Neuronal stem cell (in vitro differentiated cells): ENCODE measurements at places on chromosomes 6 and 20.

DNA sequence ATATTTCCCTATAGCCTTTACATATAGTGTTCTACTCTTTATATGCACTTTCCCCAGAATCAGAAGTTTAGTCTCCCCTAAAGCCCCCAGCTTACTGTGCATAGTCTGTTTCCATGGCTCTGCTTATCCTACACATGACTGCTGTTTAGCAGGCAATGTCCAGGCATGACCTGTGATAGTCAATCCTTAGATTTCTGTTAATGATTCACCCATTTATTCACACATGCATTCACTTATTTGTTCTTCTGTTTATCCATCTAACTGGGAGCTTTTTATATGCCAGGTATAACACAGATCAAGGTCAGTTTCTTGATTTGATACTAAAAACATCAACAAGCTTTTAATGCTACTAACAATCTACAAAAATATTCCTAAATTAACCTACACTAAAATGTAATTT lies 300.8 kb downstream of the PHF3 start:
- no peaks in the 10 kb centered on the region for H3K36me3 ChIP-seq
- no peaks in the 10 kb centered on the region for H3K27me3 ChIP-seq
- H3K27ac ChIP-seq: no peak overlapping the region
- H3K4me3 ChIP-seq: no peak overlapping the region
- H3K4me1 ChIP-seq: no peaks in the 10 kb centered on the region

DNA sequence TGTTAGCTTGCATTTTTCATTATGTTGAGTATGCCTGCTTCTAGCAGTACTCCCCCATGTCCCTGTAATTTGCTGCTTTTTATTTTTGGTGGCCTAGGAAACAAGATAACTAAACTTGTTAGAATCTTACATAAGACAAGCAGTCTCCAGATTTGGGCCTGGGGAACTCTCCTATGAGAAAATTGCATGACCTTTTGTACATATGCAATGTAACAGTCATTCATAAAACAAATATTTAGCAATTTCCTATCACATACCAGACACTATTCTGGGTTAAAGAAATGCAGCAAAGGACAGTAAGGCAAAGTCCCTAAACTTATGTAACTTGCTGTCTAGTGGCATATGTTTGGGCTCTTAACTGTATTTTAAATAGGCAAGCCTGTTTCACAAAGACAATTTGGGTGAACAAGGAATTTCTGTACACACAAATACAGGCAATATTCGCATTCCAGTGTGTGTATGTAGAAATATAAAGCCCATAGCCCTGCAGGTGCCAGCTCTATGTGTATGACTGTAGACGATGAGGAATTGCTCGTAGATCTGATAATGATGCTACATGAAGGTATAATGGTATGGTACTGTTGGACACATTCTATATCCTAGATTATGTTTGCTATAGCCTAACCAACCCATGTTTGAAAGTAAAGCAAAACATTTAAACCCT lies 305.2 kb upstream of the CITED2 start:
- H3K27ac ChIP-seq: no peak overlapping the region
- no peak overlapping the region for H3K4me3 ChIP-seq
- DNase-seq: no peak
- no peaks in the 10 kb centered on the region for H3K36me3 ChIP-seq
- no peaks in the 10 kb centered on the region for H3K4me1 ChIP-seq

DNA sequence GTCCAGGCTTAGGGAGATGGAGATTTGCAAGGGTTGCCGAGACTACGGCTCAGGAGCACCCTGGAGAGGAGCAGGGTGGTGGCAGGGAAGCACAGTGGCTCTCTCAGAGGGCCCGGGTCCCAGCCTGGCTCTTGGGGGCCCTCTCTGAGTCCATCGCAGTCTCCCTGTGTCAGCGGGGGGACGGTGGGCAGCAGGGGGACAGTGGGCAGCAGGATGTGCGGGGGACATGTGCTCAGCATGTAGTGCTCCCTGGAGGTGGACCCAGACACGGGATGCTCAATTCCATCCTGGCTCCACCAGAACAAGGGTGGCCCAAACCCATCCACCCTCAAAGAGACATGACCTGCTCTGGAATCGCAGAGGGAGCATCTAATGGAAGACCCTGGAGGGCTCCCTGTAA lies 43.0 kb upstream of the ZBP1 start:
- no peaks in the 10 kb centered on the region for H3K4me1 ChIP-seq
- H3K27ac ChIP-seq: no peak overlapping the region
- H3K36me3 ChIP-seq: no peaks in the 10 kb centered on the region
- DNase-seq: no peak
- no peaks in the 10 kb centered on the region for H3K27me3 ChIP-seq

- H3K36me3 ChIP-seq: no peaks in the 10 kb centered on the region
- no peak overlapping the region for H3K4me3 ChIP-seq
- no peak for DNase-seq
- H3K4me1 ChIP-seq: peaks cover 2% of the 10 kb centered on the region
Observed at GRCh38 chr20:5835321-5835821, 85.2 kb downstream of the SHLD1 start.

GRCh38 chr6:118263921-118264486 lies 284.1 kb upstream of the PLN start:
- H3K27ac ChIP-seq: no peak overlapping the region
- peaks cover 16% of the 10 kb centered on the region for H3K36me3 ChIP-seq
- H3K4me3 ChIP-seq: no peak overlapping the region
- no peaks in the 10 kb centered on the region for H3K27me3 ChIP-seq
- DNase-seq: peak; percentile 31
- H3K4me1 ChIP-seq: no peaks in the 10 kb centered on the region

- H3K4me3 ChIP-seq: no peak overlapping the region
- H3K27ac ChIP-seq: no peak overlapping the region
- DNase-seq: no peak
Observed at GRCh38 chr6:35955970-35956369, 35.1 kb upstream of the SRPK1 start.

- no peak overlapping the region for H3K4me3 ChIP-seq
- H3K27me3 ChIP-seq: no peaks in the 10 kb centered on the region
- no peak overlapping the region for H3K27ac ChIP-seq
- DNase-seq: no peak
Observed at GRCh38 chr6:4636191-4636880, 139.9 kb upstream of the CDYL start.

GRCh38 chr6:161235776-161236633 lies 37.9 kb downstream of the AGPAT4 start:
- no peaks in the 10 kb centered on the region for H3K4me1 ChIP-seq
- peaks cover 11% of the 10 kb centered on the region for H3K36me3 ChIP-seq
- no peaks in the 10 kb centered on the region for H3K27me3 ChIP-seq
- no peak overlapping the region for H3K27ac ChIP-seq
- H3K4me3 ChIP-seq: no peak overlapping the region
- DNase-seq: no peak

DNA sequence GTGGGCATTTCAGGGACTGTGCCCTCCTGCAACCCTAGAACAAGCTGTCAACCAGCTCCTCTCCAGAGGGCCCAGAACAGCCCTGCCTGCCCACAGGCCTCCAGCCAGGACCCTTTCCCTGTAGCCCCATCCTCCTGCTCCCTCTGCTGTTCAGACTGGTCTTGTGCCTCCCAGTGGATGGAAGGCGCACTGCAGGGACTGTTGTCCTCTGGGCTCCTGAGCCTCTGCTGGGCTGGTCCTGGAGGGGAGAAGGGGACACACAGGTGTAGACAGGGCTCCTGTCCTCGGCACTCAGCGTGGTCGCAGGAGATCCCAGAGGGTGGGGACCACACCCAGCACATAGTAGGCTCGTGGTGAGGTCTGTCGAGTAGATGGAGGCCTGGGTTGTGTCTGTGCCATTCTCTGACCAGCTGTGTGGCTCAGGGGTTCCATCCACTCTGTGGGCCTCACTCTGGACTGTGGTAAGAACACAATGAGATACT lies 11.5 kb downstream of the ITPR3 start:
- no peaks in the 10 kb centered on the region for H3K36me3 ChIP-seq
- H3K4me1 ChIP-seq: peaks cover 18% of the 10 kb centered on the region
- no peak overlapping the region for H3K4me3 ChIP-seq
- no peak for DNase-seq

DNA sequence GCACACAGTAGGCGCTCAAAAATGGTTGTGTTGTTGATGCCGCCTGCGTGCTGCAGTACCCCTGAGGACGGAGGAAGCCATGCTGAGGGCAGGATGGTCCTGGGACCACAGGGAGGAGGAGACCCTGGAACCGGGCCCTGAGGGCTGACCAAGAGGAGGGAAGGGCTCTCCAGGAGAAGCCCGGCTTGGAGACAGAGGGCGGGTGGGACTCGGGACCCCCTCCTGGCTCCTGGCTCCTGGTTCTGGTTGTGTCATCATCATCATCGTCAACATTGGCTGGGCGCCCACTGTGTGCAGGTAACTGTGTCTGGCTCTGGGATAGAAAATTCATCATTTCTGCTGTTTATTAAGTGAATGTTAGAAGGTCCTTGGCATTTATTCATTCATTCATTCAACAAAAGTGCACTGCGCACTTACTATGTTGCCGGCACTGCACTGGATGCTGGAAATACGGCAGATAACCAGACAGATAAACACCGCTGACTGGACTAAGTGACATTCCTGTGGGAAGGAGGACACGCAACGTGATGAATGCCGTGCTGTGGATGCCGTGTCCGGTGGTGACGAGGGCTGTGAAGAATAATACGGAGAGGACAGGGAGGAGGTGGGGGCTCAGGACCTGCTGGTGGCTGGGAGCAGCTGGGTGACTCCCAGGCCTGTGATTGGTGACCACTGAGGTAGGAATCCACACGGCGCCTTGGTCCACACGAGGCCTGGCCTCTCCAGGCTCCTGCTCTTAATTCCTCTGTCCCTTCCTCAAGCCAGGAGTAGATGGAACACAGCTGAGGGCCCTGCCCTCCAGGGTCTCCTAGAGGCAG lies 35.3 kb downstream of the SPDEF start:
- H3K36me3 ChIP-seq: no peaks in the 10 kb centered on the region
- no peak overlapping the region for H3K27ac ChIP-seq
- DNase-seq: no peak
- no peaks in the 10 kb centered on the region for H3K27me3 ChIP-seq

- H3K27me3 ChIP-seq: no peaks in the 10 kb centered on the region
- no peaks in the 10 kb centered on the region for H3K36me3 ChIP-seq
- no peaks in the 10 kb centered on the region for H3K4me1 ChIP-seq
- no peak overlapping the region for H3K27ac ChIP-seq
Observed at GRCh38 chr6:169263836-169264608, 10.4 kb upstream of the THBS2 start.

GRCh38 chr6:31792090-31792374 lies 3.5 kb downstream of the VARS1 start:
- no peak overlapping the region for H3K27ac ChIP-seq
- H3K4me3 ChIP-seq: no peak overlapping the region
- no peaks in the 10 kb centered on the region for H3K27me3 ChIP-seq
- no peak for DNase-seq
- H3K36me3 ChIP-seq: peaks cover 15% of the 10 kb centered on the region

DNA sequence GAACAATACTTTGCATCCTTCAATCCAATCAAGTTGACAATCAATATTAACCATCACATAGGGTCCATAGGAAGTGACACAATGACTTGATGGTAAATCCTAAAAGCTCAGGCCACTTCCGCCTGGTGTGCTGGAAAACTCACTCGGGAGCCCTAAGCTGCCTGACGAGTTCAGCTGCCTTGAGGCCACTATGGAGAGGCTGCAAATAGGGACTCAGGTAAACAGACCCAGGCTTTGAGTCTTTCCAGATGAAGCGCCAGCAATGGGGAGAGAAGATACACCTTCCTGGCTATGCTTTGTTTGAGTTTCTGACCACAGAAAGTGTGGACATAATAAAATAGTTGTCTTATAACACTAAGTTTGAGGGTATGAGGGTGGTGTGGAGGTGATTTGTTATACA lies 112.6 kb downstream of the GPR63 start:
- H3K4me3 ChIP-seq: no peak overlapping the region
- H3K27me3 ChIP-seq: no peaks in the 10 kb centered on the region
- H3K36me3 ChIP-seq: no peaks in the 10 kb centered on the region
- no peak for DNase-seq

- peaks cover 2% of the 10 kb centered on the region for H3K4me1 ChIP-seq
- peak; percentile 65 for DNase-seq
- no peak overlapping the region for H3K4me3 ChIP-seq
- no peak overlapping the region for H3K27ac ChIP-seq
Observed at GRCh38 chr20:36439040-36439730, 102.1 kb upstream of the MYL9 start.
